ENCODE measurements at places on chromosomes 4 and X. TPM values are rescaled to one million over a fixed set of nuclear protein-coding genes. Genes with fewer than 3 reads are reported as not detected.

- no peak for DNase-seq
These were observed 32.2 kb downstream of the CFAP299 start for GRCh38 chr4:80367737-80368136.

GRCh38 chr4:7398104-7398423, 36.7 kb downstream of the PSAPL1 start:
- peak; percentile 47 for DNase-seq

PNMA6F gene
- total RNA-seq: not detected

MAGEB1 gene
- total RNA-seq: not detected
